GM12864 (cell line): ENCODE measurements at places on chromosomes 4 and X.

- no peak for DNase-seq
These were observed 460 bp upstream of the GEMIN8 start for GRCh38 chrX:14030174-14030530.

GRCh38 chrX:144715337-144715736 is 532.0 kb upstream of the SPANXN1 start:
- DNase-seq = no peak

GRCh38 chr4:23861897-23862296 is 27.9 kb downstream of the PPARGC1A start:
- no peak for DNase-seq

DNA sequence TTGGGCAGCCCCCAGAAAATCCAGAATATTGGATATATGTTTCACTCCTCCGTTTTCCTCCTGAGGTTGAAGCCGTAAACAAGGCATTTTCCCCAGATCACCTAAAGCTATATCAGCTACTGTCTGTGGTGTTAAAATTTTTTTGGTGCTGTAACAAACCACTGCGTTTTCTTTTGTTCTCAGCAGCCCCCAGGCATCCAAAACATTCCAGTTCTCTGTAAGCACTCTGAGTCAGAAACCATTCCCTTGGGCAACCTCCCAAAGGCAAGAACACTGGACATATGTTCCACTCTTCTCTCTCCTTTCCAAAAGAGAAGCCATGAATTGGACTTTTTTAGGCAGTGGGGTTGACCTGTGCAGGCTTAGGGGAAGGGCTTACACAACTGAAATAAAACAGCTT is 310.9 kb downstream of the MID1IP1 start:
- DNase-seq = no peak

GRCh38 chr4:26796081-26796480 is 64.6 kb upstream of the STIM2 start:
- DNase-seq = no peak

DNA sequence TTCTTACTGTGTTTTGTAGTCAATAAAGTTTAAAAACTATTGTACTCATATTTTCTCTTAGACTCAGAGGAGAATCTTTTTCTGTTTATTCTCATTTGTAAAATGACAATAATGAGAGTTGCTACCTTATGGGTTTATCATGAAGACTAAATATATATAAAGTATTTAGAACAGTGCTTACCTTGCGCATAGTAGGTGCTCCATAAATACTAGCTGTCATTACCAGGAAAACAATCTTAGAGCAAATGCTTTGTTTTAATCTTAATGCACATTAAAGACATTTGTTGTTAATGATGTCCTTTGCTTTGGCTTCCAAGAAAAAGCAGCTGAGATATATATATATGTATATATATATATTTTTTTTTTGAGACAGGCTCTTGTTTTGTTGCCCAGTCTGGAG is 44.9 kb downstream of the FIP1L1 start:
- DNase-seq = no peak

- no peak for DNase-seq
These were observed 63.1 kb downstream of the ACOX3 start for GRCh38 chr4:8377103-8378075.

DNA sequence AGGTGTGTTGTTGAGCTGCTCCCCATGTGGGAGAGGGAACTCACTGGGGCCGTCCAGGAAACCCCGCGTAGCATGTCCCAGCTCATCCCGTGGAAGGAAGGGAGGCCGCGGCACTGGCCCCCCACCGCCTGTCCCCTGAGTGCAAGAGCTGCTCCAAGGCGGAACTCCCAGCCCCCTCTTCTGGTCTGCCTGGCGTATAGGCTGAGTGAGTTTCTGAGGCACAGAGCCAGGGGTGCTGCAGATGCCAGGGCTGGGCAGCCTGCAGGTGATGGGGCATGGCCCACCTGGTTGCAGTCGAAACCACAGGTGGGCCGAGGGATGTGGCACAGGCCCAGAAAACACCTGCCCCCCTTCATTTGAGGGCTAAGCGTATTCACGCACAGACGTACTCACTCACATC is 49.6 kb downstream of the ABLIM2 start:
- DNase-seq = no peak

DNA sequence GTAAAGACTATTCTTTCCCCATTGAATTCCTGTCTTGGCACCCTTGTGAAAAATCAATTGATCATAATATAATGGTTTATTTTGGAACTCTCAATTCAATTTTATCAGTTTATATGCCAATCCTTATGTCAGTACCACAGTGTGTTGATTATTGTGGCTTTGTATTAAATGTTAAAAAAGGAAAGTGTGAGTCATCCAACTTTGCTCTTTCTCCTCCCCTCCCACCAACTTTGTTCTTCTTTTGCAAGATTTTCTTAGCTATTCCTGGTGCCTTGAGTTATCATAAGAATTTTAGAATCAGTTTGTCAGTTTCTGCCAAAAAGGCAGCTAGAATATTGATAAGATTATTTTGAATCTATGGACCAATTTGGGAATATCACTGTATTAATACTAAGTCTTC is 11.2 kb upstream of the RNF175 start:
- no peak for DNase-seq

DNA sequence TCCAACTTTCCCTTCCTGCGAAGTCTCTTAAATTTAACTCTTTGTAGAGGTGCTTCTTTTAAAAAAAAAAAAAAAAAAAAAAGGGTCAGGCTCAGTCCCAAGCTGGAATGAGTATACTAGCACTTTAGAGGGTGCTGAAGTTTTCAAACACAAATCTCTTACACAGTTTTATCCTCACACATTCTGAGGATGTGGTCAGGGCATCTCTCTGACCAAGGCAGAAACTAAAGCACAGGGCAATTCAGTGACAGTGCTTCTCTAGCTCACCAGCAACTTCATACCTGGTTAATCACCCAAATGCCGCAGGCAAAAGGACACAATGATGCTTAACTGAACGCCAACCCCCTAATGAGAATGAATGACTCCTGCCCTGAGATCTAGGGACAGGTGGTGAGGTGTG is 9.8 kb upstream of the PGM2 start:
- no peak for DNase-seq

- no peak for DNase-seq
These were observed 99.7 kb downstream of the MMRN1 start for GRCh38 chr4:89994176-89994873.

DNA sequence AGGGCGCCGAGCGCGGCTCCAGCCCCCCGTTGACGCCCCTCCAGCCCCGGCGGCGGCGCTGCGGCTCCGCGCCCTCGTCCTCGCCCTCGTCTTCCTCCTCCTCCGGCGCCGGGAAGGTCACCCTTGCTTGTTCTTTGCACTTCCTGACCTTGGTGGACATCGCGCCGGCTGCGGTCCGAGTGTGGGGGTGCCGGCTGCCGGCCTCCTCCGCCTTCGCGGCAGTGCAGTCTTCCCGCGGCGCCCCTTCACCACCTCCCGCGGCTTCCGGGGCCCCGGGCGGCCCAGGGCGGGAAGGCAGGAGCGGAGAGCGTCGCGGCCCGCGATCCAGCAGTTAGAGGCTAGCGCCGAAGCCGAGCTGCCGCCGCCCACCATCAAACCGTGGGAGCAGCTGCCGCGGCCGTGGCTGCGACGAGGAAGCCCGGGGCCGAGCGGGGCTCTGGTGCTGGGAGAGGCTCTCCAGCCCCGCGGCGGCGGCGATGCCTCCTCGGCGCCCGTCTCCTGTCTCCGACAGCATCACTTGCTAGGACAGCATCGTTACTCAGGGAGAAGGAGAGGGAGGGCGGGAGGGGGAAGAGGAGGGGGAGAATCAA is at the start of gene TRPC3:
TRPC3 (minus strand) TSS at position 540 of the 590 bp plus-strand sequence; CDS start at position 160, 380 bp downstream.
- DNase-seq = no peak

DNA sequence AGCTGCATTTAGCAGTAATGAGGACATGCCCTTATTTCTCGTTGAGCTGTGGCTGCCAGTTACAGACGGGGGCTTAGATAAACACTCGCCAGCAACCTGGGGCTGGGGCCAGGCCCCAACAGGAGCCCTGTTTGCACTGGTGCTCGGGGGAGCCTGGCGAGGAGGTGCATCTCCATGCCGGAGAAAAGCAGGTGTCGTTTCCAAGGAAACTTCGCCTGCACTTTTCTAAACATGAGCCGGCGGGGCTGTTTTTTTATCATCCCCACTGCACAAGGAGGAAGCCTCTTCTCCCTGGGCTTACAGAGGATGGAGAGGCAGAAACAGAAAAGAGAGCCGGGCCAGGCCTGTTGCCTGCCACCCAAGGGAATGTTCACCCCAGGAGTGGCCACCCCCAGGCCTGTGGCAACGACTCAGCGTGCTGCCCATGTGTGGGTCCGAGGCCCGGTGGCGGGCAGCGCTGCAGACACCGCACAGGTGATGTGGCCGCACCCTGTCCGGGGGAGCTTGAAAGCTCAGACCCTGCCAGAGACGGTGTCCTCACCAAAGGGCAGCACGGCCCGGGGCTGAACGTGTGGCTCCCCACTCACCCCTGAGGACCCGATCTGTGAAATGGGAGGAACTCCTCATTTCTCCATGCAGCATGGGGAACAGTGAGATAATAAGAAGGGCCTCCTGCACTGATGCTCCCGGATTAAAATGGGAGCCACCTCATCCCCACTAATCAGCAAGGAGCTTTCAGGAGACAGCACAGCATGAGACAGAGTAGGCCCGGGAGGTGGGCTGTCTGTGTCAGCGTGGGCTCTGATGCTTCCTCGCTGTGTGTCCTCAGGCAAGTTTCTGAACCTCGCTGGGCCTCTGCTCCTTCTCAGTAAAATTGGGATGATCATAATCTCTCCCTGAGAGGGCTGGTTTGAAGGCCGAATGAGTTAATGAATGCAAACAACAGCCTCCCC is 33.8 kb upstream of the ADRA2C start:
- DNase-seq = no peak

DNA sequence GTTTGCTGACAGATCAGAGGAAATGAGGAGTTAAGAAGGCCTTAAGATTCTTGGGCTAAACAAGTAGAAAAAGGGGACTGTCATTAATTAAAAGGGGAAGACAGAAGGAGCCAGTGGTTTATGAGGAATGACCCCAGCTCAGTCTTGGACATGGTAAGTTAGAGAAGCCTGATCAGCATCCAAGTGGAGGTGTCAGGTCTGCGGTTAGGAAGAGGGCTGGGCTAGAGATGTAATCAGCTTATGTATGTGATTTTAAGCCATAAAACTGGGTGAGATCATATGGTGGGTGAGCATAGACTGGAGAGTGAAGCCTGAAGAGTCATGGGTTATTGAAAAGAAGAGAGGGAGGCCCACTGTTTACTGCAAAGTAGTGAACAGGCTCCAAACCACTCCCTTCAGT is 246.1 kb downstream of the NR3C2 start:
- DNase-seq = no peak

DNA sequence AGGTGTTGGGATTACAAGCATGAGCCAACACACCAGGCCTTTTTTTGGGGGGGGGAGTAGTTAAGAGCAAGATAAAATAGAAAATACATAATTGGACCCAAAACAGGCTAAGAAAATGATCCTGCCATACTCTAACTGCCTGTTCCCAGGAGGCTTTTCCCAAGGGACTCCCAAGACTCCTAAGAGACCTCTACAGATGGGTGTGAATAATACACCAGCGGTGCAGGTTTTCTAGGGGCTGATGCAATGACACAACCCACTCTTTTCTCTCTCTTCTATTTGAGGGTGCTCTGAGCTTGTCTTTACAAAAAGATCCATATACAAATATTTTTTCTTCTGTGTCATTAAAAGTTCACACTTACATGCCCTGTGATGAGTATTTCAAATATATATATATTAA is 116.9 kb downstream of the RASL11B start:
- DNase-seq = no peak

DNA sequence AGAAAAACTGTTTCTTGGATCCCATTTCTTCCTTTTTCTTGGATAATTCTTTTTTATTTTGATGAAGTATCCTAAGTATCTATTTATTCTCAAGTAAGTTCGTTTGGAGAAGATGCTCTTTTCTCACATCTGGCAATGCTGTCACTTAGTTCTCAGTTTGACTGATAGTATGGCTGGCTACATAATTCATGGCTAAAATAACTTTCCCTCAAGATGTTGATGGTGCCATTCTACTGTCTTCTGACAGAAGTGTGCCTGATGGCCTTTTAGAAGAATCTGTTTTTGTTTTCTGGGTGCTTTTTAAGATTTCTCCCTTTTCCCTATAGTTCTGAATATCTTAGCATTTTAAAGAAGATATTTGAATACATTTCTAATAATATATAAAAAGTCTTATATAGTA is 41.6 kb downstream of the EVC2 start:
- no peak for DNase-seq

DNA sequence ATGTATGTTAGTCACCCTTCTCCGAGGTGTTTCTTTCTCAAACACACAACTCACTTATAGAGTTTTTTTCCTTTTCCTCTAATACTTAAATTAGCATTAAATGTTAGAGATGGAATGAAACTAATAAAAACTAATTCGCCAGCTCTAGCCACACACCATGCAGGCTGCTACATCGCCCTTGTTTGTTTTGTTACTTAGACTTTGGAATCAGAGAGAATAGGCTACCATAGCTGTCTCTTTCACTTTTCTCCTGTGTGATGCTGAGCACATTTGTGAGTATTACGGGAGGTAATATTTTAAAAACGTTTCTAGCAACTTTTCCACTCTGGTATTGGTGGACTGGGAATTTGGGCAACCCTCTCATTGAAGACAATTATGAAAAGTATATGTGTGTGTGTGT is 43.5 kb downstream of the ESX1 start:
- DNase-seq = no peak

DNA sequence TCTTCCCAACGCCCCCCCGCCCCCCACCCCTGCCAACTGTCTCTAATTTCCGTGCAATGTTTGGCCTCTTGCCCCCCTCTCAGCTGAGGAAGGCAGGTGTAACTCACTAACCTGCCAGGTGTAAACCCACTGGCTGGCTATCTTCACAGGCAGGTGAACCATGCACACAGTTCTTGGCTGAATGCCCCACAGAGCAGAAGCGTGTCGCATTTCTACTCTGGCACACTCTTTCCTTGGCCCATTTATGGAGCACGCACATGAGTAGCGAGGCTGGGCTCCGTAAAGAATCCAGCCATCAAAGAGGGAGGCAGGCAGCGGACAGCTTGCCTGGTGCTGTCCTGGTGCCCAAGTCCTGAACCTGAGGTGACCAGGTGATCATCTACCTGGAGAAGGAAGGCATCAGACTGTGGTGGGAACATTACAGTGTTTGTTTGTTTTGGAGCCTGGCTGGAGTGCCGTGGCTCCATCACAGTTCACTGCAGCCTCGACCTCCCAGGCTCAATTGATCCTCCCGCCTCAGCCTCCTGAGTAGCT is 39.2 kb upstream of the CRMP1 start:
- DNase-seq = no peak

GRCh38 chr4:107689912-107690587 is 30.0 kb downstream of the PAPSS1 start:
- no peak for DNase-seq

- DNase-seq = no peak
These were observed 455.4 kb upstream of the ADGRL3 start for GRCh38 chr4:60744767-60745166.

GRCh38 chrX:85107407-85107806 is 103.7 kb downstream of the APOOL start:
- no peak for DNase-seq

GRCh38 chr4:95092766-95093165 is 335.0 kb downstream of the BMPR1B start:
- no peak for DNase-seq

GRCh38 chr4:74946196-74946595 is 13.3 kb downstream of the PARM1 start:
- DNase-seq = no peak

GRCh38 chr4:75158451-75158850 is 225.5 kb downstream of the PARM1 start:
- no peak for DNase-seq

GRCh38 chr4:165440415-165441158 is 61.8 kb downstream of the CPE start:
- no peak for DNase-seq
